ENCODE measurements at places on chromosomes 2 and 18.

GRCh38 chr2:196431957-196432356 lies 207.6 kb upstream of the CCDC150 start:
- no peak for DNase-seq

GRCh38 chr2:156511122-156511521 lies 74.9 kb downstream of the GPD2 start:
- DNase-seq, result no peak

- DNase-seq, result no peak
Observed at GRCh38 chr2:233325814-233326213, 18.2 kb downstream of the SAG start.

DNA sequence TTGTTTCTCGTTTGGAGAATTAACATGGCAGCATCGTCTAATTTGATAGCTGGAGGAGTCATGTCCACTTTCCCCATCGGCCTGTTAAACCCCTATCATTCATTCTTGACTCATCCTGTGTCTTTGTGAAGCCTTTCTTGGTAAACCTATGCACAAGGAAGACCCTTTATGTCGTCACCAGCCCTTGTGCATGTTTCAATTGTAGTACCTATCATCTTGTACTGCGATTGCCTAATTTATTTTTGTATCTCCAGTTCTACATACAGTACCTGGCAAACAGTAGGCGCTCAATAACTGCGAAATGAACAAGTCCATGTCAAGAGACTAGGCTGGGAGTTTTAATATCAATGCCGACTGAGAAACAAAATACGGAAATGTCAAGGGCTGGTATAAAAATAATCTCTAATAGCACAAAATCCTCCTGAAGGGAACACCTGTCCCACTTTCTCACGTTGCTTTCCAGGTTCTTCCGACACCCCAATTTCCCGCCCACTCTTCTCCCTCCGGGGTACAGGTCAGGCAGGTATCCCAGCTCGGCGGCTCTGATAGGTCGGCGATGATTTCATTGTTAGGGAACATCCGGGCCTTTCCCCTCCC lies 1.3 kb upstream of the PPM1B start:
- no peak for DNase-seq

GRCh38 chr2:212078103-212078502 lies 460.5 kb downstream of the ERBB4 start:
- no peak for DNase-seq

GRCh38 chr2:147712051-147712450 lies 132.8 kb upstream of the ACVR2A start:
- DNase-seq, result no peak

GRCh38 chr2:238113611-238114010 lies 13.5 kb downstream of the ESPNL start:
- DNase-seq, result no peak

GRCh38 chr2:219106251-219106650 lies 45.5 kb upstream of the IHH start:
- DNase-seq, result no peak

DNA sequence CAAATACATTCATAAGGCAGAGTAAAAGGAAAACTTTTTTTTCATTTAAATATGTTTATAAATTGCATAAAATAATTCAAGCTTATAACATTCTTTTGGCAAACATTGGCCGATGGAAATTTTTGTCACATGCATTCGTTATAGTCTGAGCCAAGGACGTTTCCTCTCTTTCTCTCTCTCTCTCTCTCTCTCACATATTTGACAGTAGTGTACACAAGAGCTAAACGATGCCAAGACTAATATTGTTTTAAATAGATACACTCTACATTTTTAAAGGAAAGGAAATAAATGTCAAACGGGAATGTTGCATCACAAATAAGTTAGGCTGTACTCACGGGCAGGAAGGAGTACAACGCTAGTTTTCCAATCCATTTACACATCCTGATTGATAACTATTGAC lies 251.1 kb upstream of the SMIM21 start:
- DNase-seq, result no peak

DNA sequence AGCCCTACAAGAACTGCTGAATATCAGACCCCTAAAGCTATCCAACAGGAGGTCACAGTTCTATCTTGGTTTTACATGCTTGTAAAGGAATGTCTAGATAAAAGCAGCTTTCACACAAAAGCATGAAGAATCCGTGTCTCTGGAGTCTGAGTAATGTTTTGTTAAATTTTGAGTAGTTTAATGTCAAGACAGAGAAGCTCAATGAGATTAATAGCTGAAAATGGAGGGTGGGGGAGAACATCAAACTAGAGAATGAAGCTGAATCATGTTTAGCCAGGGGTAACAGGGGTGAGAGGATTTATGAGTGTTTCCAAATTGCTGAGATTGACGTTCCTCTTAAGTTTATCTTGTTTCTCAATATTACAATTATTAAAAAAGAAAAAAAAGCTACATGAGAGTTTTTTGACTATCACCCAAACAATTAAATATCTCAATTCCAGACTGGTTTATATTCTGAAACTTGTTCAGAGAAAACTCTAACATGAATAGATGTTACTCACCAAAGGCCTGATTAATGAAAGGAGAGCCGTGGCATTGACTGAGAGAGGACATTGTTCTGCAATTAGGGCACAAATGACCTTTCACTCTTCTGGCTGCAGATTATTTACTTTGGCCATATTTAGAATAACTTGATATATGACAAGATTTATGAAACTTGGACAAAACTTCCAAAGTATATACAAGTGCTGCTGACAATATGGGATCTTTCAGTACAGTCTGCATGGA lies 266.4 kb upstream of the ETAA1 start:
- DNase-seq, result no peak

All from fibroblast of skin of left biceps (primary cell).